ENCODE measurements at places on chromosomes 6 and 20.

DNA sequence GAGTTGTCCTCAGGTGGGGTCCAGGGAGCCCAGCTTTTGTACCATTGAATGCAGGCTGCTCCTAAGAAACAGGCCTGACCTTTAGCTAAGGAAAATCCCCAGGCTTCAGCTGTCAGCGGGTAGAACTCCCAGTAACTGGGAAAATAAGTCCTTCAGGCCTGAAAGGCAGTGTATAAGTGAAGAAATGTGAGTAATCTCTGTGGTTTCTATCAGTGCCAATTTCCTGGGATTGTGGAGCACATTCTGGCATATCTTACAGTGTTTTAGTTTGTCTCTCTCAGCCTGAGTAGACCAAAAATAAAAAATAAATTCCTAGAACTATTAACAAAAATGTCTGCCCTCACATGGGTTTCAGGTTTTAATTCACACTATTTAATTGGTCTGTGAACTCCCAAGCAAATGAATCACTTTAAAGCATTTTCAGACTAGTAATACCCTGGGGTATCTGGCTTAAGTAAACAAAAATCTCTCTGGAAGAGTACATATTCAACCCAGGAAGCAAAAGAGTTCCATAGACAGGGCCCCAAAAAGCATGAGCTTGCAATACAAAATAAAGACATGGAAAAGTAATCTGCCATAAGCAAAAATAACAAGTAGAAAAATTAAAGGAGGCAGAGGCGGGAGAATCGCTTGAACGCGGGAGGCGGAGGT is 566.2 kb upstream of the NOX3 start:
- DNase-seq: no peak

DNA sequence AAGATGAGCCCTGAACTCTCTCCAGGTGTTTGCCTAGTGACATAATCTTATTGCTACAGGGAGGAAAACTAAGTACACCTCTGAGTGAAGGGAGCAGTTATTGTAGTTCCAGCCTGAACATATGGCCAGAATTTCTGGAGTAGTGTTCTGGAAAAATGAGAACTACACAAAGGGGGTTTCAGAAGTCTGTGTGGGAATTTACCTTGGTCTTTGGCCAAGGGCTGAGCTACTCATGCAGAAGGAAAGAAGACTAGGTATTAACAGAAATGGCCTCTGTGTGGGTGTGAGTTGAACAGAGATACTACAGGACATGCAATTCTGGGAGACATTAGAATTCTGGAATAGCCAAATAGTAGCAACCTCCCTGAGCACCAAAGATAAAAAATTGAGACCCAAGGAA is 1009.7 kb upstream of the GJE1 start:
- DNase-seq: no peak

DNA sequence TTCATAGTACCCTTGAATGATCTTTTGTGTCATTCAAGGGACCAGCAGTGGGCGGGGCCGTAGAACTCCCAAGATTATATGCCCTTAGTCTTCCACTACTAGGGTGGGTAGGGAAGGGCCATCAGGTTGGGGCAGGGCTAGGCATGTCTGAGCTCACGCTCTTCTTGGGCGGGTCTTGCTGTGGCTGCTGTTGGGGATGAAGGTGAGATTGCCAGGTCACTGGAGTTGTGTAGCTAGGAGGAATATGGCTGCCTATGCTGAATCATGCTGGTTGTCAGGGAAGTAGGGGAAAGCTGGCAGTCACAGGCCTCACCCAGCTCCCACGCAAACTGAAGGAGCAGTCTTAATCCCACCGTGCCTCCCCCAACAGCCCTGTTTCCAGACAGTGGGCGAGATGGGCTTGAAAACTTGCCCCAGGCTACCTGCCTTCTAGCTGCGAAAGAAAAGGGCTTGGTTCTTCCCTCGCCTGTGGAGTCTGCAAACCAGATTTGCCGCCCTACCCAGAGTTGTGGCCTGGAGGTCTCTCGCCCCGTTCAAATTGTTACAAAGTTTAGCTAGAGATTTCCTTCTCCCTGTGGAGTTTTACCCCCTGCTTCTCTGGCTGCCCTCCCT is 76.4 kb upstream of the ADGRF4 start:
- DNase-seq: no peak

DNA sequence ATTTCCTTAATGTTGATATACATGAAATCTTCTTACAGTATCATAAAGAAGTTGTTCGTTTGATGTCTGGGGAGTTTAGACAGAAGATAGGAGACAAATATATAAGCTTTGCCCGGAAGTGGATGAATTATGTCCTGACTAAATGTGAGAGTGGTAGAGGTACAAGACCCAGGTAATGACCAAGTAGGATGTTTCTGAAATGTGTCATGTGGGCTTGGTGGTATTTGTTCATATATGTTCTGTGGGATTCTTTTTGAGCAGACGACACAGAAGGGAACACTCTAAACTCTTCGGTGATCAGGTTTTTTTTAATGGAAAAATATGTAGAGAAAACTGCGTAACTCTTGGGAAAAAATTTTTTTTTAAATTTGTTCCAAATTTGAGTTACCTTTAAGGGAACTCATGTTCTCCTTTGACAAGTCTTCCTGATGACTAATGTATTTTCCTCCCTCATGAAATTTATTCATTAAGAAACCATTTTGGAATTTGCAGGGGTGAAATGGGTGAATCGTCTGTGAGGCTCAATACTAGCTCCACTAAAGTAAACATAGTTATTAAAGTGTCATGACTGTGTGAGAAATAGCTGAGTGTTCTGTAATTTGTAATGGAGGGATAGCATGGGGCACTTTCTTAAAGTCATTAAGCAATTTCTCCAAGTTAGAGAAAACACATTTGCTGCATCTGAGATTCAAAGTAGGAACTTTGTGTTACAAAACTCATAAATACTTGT is 100.6 kb downstream of the MAP3K4 start:
- no peak for DNase-seq

DNA sequence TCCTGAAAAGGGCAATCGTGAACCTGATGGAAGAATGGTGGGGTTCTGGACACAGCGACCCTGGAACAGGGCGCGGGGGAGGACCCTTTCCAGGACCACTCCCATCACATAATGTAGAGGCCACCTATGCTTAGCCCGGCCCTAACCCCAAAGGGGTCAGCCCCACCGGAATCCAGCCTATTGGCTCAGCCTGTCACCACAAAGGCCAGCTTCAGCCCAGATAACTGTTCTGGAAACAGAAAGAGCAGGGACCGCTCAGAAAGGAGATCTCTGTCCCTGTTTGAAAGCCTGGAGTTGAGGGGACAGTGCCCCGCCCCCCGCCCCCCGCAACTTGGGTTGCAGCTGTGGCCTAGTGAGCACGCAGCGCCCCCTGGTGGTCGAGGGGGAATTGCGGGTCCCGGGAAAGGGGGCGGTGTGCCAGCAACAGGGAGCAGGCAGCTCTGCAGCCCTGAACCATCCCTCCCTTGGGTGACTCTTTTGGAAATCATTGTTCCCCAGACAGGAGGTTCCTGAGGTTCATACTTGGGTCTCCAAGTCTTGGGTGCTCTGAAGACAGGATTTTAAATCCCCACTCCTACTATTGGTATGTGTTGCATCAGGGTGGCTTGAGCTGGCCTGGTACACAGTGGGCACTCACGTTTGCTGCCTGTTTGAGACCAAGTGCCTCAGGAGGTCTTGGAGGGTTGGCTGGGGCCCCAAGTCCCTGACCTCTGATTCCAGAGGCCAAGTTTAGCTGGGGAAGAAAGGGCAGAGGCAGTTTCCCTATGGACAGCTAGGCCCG is 1.5 kb downstream of the SIGLEC1 start:
- peak; percentile 84 for DNase-seq

DNA sequence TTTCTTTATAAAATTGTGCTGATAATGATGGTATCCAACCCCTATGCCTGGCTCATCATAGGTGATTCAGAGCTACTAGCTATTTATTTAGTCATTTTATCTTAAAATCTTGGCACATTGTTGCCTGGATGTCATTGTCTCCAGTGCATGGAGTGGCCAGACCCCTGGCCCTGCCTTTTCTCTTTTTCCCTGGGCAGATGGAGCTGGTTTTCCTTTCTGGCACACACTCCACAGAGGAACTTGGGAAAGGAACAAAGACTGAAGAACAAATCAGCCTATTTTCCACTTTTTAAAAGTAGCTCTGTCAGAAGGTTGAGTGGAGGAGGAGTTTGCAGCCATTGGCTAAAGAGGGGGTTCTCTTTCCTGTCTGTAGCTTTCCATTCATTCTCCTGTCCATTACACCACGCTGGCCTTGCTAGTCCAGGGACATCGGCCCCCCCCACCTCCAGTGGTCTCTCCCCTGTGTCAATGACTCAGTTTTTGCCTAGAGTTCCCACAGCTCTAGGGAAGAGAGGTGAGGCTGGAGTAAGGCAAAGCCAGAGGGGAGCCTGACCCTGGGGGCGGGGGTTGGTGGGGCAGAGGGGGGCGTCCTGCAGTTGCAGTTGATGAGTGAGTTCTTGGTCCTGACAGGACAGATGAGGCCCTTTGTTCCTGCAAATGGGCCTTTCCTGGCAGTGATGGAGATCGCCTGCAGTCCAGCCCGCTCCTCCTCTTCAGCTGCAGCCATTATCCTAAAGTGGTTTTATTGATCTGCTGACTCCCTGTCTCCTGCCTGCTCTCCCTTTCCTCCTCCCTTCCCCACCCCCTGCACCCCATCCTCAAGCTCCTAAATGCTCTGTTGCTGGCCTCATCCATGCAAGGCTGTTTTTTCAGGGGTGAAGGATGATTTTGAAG is 774.5 kb downstream of the DHX35 start:
- DNase-seq: no peak

GRCh38 chr6:74603322-74604076 is 602.4 kb downstream of the COL12A1 start:
- DNase-seq: no peak

DNA sequence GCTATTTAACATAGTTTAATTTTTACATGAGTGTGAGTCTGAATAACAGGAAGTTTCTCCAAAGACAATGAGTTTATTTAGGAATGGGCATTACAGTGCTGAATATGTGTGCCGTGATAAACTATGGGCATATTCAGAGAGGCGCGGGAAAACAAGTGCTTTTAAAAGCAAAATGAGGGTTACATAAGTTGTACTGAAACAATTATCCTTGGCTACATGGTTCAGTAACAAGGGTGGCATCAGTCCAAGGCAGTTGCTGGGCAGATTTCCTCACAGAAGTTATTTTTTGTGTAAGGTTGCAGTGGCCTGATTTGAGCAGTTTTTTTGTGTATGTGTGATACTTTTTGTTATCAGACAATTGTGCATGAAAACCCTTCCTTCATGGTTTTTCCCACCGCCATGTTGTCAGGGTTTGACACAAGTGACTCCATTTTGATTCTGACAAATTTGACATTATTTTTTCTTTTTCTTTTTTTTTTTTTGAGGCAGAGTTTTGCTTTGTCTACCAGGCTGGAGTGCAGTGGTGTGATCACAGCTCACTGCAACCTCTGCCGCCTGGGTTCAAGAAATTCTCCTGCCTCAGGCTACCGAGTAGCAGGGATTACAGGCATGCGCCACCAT is 22.3 kb upstream of the PXDC1 start:
- no peak for DNase-seq

GRCh38 chr6:22457996-22458395 is 111.4 kb upstream of the HDGFL1 start:
- DNase-seq: no peak

DNA sequence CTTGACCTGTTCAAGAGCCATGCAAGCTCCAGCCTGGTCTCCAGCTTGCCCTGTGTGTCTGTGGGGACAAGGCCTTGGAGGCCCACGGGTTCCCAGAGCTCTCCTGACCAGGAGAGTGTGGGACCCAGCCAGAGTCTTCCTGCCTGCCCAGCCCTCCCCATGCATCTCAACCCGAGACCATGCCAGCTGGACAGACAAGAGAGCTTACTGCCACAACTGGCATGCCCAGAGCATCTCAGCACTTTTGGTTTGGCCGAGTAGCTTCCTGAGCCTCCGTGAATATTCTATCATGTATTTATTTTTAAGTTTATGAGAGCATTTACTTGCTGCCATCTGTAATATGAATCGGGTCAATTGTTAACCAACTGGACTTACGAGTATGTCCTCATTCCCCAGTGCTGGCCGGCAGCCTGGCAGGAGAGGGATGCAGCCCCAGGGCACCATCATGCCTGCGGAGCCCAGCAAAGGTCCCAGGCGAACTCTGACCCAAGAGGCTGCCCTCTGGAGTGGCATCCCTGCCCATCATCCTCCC is 14.9 kb downstream of the IP6K3 start:
- no peak for DNase-seq

- no peak for DNase-seq
These were observed 14.1 kb upstream of the KCNG1 start for GRCh38 chr20:51036827-51037531.

- DNase-seq: no peak
These were observed 10.5 kb downstream of the ZBTB2 start for GRCh38 chr6:151380848-151381205.

- DNase-seq: no peak
These were observed 24.2 kb upstream of the SIRPA start for GRCh38 chr20:1870792-1871550.

GRCh38 chr6:39037707-39038106 is 10.9 kb upstream of the GLP1R start:
- DNase-seq: no peak

DNA sequence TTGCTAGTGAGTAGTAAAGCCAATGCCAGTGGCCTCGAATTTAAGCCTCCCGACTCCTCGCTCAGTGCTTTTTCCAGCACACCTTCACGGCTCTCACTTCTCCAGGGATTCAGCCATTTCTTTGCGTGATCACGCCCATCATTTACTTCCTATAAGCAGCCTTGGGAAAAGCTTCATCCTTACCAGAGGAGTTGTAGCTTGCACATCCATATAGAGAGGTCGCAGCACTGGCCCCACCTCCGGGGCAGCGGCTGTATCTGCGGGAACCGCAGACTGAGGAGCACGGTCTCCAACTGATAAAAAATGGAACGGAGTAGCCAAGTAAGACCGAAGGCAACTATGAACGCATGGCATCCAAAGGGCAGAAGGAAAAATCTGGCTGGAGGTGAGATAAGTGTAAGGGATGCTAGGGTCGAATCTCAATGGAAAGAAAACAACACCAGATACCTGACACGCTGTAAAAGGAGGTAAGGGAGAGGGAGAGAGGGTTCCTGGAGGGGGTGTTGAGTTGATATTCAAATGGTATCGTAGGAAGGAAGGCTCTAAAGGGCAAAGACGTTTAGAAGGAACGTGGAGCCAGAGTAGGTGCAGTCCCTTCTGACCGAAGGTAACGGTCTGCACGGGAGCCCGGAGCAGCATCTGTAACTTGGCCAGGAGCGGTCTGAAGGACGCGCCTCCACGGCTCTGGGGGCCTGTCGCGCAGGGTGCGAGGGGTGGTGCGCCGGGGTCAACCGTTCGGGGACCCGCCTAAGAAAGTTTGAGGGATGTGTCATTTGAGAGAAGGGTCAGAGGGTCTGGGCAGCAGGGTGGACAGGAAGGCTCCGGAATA is 640 bp downstream of the NFS1 start:
- DNase-seq: no peak

DNA sequence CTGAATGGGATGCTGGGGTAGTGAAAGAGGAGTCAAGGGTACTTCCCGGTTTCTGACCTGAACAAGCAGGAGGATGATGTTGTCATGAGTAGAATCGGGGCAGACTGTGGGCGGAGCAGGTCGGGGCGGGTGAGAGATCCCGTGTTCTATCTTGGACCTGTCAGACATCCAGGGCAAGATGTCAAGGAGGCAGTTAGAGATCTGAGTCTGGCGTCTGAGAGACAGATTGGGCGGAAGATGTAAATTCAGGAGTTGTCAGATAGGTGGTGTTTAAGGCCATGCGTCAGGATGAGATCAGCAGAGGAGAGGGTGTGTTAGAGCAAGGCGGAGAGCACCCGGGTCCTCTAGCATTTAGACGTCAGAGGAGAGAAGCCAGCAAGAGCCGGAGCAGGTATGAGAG is 115.5 kb downstream of the DLGAP4 start:
- no peak for DNase-seq

GRCh38 chr6:165895421-165896165 is 232.6 kb upstream of the PDE10A start:
- no peak for DNase-seq

Measured in GM12891 (cell line).